Caki2 (cell line): ENCODE measurements at places on chromosomes 7 and 10. TPM values are rescaled to one million over a fixed set of nuclear protein-coding genes. Genes with fewer than 3 reads are reported as not detected.

DNA sequence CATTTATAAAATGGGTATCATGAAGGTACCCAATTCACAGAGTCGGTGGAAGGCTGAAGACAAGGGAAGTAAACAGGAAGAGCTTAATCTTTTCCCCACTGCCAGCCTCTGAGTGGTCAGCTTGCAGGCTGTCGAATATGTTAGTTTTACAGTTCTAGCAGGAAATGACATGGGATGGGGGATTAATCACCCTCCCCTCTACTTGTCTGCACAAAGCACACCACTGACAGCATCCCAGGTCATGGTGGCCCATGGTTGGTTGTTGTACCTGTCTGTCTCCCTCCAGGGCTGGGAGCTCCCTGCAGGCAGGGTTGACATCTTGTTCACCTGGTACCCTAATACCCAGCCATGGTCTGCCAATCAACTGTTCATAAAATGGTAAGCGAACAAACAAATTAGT is 55.6 kb downstream of the GRB10 start:
- no peak for DNase-seq

DNA sequence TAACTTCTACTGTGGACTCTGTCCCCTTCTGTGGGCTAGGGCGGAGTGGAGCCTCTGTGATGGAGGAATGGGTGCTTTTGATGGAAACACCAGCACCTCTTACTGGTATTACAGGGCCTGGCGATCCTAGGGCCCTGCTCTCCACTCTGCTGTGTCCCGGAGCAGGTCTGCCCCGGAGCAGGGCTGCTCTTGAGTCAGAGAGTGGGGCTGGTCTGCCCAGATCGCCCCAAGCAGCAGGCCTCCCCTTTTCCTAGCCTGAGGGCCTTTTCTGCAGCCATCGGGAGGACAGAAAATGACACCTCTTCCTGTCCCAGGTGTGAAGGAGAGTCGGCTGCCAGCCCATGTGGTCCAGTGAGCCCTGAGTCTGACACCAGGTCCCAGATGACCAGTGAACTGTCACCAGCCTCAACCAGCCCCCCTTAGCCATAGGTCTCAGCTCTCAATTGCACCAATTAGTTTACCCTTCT is 1.4 kb downstream of the ZNF282 start:
- DNase-seq = peak; percentile 22

GRCh38 chr7:18760631-18761445 is 265.3 kb downstream of the HDAC9 start:
- no peak for DNase-seq

DNA sequence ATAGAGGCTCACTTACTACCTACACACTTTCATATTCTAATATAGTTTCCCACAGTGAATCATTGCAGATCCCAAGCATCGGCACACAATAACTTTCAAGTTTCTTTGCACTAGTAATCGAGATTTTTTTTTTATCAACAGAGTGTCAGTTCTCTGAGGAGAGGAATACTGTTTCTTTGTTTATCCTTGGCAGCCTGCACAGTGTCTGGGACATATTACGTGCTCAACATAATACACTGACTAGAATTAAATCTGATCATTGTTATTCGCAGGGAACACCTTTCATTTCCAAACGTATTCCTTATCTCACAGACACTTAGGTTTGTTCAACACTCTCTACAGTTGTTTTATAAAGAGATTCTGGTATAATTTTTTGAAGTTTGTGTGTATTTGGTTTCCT is 95.3 kb downstream of the CACNA2D1 start:
- DNase-seq = no peak

- peak; percentile 60 for DNase-seq
Measured at GRCh38 chr10:102669206-102670064, 25.2 kb downstream of the TRIM8 start.

DNA sequence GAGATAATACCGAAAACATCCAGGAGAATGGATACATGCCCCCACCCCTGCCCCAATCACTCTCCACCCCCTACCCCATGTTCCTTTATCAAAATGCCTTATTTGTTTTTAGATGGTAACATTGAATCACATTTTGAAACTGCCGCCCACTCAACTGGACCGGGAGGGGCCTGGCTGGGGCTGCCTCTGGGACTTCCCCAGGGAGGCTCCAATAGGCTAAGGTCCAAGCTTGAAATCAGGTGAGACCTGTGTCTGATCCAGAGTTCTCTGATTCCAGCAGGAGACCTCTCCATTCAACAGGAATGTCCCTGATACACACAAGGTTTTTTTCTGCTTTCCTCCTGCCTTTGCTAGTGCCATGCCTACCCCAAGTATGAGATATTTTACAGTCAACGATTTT is 43.8 kb upstream of the ACSL5 start:
- DNase-seq = no peak

DNA sequence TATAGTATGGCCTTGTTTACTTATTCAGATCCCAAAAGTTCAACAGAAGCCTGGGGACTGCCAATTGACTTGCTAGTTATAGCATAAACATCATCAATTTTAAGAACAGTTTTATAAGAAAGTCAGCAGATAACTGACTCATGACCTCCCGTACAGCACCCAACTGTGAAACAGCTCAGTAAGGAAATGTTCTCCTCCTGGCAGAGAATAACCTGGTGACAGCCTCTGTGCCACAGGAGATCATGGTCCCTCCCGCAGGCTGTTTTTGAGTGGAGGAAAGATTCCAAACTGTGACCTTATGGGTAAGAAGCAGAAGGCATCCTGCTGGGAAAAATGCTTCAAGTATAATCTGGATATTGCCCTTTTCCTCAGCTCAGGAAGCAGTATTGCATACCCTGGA is 182.5 kb downstream of the SEMA3D start:
- no peak for DNase-seq

DNA sequence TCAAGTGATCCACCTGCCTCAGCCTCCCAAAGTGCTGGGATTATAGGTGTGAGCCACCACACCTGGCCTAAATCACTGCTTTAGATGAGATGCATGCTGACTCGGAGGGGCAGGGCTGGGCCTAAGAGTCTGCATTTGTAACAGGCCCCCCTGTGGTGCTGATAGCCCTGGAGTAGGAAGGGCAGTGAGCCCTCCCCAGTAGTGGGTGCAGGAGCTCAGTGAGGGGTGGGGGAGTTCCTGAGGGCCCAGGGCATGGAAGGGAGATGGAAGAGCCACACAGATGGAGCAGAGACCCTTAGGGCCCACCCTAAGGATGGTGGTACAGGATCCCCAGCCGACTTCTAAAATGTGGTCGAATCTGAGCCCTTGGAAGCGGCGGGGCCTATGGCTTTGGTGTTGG is 131.7 kb upstream of the PPIF start:
- no peak for DNase-seq

- DNase-seq = no peak
Measured at GRCh38 chr7:19111474-19112273, 5.8 kb downstream of the TWIST1 start.

GRCh38 chr7:128827971-128828711 is 2.1 kb upstream of the FLNC start:
- DNase-seq = no peak

DNA sequence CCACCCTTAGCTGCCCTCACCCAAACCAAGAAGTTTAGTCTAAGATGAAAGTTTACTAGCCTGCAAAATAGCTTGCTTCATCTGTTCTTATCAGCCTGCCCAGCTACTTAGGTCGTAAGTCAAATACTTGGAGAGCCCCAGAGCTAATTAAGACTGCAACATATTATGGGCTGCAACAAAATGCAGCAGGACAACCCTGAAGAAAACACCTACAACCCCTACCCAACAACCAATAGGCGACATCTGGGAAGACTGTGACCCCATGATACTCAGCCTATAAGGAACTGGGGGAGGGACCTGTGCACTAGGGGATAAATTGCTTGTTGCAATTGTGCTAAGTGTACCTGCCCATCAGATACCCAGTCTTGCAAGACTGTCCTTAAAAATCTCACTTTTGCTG is 64.1 kb downstream of the LYZL2 start:
- no peak for DNase-seq

DNA sequence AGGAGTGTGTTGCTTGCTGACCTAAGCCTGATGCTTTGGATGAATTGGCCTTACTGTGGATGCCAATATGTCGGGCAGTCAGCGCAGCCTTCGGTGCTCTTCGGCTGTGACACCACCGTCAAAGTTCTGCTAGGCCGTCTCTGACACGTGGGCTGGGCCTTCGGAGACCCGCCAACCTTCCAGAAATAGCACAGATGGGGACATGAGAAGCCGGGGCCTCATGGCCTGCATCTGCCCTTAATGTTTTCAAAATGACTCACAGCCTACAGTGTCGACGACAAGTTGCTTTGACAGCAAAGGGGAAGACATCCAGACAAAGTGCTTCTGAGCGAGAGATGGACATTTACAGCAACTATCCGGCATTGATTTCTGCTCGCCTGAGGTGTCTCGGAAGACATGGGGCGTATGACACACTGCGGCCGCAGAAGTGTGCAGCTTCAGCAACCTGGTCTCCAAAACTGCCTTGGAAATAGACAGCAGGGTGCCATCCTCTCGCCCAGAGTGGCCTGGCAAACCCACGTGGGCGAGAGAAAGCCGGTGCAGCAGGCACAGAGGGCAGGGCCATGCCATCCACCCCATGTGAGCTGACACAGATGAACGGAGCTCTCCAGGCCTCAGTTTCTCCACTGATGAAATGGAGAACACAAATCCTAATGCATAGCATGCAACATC is 94.0 kb upstream of the PPP2R2D start:
- DNase-seq = no peak

- DNase-seq = no peak
Measured at GRCh38 chr10:101311185-101312066, 42.5 kb upstream of the BTRC start.

GRCh38 chr7:101502466-101503098 is 126.5 kb downstream of the MYL10 start:
- no peak for DNase-seq

DNA sequence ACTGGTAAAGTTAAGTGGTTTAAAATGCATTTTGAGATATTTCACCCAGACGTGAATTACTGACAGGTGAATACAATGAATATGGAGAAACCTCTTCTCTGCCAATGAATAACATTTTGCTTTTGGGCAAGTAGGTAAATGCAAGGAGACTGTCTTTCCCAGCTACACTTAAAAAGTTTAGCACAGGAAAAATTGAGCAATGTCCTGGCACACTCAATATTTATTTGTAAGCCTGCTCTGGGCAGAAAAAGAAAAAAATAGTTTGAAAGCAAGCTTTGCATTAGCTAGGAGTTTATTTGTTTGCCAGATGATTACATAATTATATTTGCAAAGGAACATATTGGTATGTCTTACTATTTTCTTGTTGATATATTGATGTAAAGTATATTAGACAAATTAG is 624.2 kb downstream of the ACTR3B start:
- no peak for DNase-seq

DNA sequence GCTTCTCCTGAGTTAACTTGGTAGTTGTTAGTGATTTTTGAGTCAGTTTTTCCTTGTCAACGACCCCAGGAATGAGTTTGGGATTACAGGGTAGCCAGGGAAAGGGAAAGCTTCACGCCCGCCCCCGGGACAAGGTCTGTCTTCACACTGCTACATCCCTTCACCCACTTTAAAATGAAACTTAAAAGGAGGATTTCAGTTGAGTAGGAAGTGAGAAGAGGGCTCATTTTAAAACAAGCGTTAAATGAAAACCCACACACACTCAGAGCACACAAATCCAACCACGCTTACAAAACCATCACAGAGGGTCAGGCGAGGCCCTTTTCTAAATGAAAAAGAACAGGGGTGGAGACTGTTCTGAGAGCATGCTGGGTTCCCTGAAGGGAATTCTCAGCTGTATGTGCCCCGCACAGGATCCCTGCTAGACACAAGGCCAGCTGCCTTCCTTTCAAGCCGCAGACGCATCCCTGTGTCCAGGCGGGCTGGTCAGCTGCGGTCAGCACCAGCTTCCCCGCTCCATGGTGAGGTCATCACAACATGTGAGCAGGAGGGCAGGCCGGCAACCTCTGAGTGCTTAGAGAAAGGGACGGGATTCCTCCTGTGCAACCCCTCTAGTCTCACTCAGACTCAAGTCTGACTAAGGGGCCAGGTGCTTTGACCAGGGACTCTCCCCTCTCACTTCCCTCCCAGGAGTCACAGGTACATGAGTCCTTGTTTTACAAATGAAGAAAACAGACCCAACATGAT is 111.8 kb downstream of the EGFR start:
- peak; percentile 42 for DNase-seq

The ANLN gene
- 109 and 111 TPM in 2 replicates for total RNA-seq

The KAZALD1 gene
- 35.4 and 44.5 TPM in 2 replicates for total RNA-seq

The CCDC6 gene
- 12.7 and 15.8 TPM in 2 replicates for total RNA-seq

The PDE6C gene
- total RNA-seq = not detected in 2 replicates

The CYP3A7 gene
- total RNA-seq = not detected in 2 replicates
